ENCODE measurements at places on chromosomes 7 and 10. TPM values are rescaled to one million over a fixed set of nuclear protein-coding genes. Genes with fewer than 3 reads are reported as not detected.

Gene IFIT2
- polyA plus RNA-seq = 5.0 TPM

Gene ITPRID1
- polyA plus RNA-seq = not detected

Gene GOLGA7B
- polyA plus RNA-seq = 0.22 TPM

DNA sequence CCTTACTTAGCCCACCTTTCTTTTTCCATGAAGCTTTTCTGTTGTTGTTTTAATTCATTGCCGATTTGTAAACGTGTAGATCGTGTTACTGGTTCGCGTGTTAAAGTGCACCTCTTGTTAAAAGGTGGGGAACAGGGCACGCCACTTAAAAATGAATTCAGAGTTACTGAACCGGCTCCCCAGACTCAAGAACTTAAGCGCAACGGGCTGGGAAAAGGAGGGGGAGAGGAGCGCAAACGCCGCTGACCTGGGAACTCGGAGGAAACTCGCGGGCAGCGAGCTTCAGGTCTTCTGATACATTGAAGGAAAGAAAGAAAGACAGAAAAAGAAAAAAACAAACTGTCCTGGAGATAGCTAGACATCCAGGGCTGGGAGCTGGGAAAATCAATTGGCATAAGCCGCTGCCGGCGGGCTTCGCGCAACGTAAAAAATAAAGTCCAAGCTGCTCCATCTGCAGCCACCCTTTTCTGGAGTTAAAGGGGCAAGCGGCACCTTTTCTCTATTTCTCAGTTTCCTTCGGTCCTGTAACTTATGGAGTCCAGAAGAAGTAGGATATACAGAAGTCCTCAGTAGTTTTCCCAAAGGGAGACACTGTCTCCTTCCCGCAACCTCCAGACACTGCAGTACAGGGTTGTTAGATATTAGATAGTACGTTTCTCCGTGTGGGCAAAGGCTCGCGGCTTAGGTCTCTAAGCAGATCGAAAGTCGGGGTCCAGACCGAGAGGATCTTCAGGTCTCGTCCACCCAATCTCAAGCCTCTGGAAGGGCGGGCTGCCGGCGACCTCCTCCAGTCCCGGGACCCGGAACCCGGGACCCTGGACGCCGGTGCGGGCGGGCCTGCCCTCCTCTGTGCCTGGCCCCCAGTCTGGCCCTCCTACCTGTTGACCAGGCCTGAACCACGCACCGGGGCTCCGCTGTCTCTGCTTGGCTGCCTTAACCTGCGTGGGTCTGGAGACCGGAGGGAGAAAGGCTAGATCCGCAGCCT, 1.8 kb upstream of the DLX6 start:
- DNase-seq = peak; percentile 30

- no peak for DNase-seq
Measured at GRCh38 chr7:36958111-36958733, 233.9 kb upstream of the AOAH start.

DNA sequence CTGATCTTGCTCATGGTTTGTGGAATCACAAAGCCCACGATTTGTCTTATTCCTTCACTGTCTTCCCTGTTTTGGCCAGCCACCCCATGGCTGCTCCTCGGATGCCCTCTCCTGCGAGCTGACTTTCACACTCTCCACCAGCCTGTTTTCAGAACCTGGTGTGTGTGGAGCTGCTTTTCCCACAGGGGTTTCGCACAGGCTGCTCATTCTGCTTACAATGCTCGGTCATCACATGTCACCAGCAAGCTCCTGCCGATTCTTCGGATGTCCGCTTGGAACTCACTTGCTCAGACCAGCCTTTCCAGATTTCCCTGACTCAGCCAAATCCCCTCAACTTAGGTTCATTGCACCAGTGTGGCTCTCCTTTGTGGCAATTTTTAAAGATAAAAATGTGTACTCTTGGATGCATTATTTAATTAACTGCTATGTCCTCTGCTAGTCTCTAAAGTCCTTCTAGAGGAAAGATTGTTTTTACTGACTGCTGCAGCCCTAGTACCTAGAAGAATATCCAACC, 1018.6 kb upstream of the LRRTM3 start:
- DNase-seq = no peak

DNA sequence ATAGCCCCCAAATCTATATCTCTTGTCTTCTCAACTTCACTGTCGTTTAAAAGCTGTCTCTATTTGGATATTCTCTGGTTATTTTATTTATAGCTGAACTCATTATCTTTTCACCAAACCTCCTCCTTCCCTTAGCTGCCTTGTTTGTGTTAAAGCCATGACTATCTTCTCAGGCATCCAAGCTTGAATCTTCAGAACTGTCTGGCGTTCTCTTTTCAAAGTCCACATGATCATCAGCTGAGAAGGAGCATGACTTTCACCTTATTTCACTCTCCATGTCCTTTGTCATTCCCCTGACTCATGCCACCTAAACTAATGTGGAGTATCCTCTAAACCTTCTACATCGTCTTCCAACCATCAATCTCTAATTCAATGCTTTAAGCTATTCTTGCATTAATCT, 5.7 kb upstream of the GLCCI1 start:
- no peak for DNase-seq

- DNase-seq = no peak
Measured at GRCh38 chr10:54434782-54435181, 366.2 kb downstream of the PCDH15 start.
